Prostate gland (tissue), 2 donors: ENCODE measurements at places on chromosomes 1 and 21. TPM values are rescaled to one million over a fixed set of nuclear protein-coding genes. Genes with fewer than 3 reads are reported as not detected.

Gene GBP2
- total RNA-seq, result 34.8 TPM

Gene SH2D2A
- total RNA-seq, result not detected

Gene VHLL
- total RNA-seq, result not detected

Gene C1orf21
- 79.3 TPM for total RNA-seq

Gene GSTM2
- total RNA-seq, result 47.5 TPM

Gene SLFNL1
- 5.8 TPM for total RNA-seq

GRCh38 chr1:62325081-62325480 is 5.8 kb upstream of the KANK4 start:
- H3K4me1 ChIP-seq, result no peaks in the 10 kb centered on the region
- H3K27me3 ChIP-seq, result no peaks in the 10 kb centered on the region
- H3K27ac ChIP-seq, result no peak overlapping the region
- DNase-seq, result no peak
- H3K4me3 ChIP-seq, result no peak overlapping the region
- no peaks in the 10 kb centered on the region for H3K36me3 ChIP-seq

GRCh38 chr1:163652441-163652840 is 330.7 kb downstream of the NUF2 start:
- no peak overlapping the region for H3K4me3 ChIP-seq
- no peaks in the 10 kb centered on the region for H3K4me1 ChIP-seq
- H3K27me3 ChIP-seq, result no peaks in the 10 kb centered on the region
- no peak for DNase-seq
- H3K27ac ChIP-seq, result no peak overlapping the region
- H3K36me3 ChIP-seq, result no peaks in the 10 kb centered on the region

DNA sequence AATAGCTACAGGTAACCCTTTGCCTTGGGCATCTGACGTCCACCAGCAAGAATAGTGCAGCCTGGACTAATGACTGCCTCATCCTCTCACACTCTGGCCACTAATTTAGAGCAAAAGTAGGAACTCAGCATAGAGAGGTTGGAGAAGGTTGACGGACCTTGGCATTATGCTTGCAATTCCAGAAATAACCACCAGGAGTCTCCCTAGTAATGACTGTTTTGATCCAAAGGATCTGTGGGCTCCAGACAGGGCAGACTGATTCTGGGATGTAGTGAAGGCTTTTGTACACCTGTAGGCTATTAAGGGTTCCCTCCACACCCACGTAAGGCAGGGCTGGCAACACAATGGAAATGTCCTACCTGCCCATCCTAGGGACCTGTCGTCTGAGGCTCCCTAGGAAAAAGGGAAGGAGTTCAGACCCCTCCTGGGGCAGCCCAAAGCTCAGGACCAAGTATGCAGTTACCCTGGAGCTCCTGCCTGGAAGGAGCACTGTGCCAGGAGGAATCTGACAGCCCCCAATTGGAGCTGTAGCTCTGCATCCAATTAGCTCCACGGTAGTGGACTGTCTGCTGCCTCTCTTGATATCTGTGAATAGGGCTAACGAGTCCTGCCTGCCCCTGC is 91.0 kb upstream of the TMEM51 start:
- H3K27me3 ChIP-seq, result no peaks in the 10 kb centered on the region
- H3K4me3 ChIP-seq, result no peak overlapping the region
- H3K27ac ChIP-seq, result no peak overlapping the region
- no peak for DNase-seq
